NCI-H187 treated with DMSO at 0.1 percent for 48 hours (cell line): ENCODE measurements at places on chromosomes 5 and 9.

- DNase-seq = no peak
Measured at GRCh38 chr5:43774881-43775399, 172.0 kb downstream of the NNT start.

DNA sequence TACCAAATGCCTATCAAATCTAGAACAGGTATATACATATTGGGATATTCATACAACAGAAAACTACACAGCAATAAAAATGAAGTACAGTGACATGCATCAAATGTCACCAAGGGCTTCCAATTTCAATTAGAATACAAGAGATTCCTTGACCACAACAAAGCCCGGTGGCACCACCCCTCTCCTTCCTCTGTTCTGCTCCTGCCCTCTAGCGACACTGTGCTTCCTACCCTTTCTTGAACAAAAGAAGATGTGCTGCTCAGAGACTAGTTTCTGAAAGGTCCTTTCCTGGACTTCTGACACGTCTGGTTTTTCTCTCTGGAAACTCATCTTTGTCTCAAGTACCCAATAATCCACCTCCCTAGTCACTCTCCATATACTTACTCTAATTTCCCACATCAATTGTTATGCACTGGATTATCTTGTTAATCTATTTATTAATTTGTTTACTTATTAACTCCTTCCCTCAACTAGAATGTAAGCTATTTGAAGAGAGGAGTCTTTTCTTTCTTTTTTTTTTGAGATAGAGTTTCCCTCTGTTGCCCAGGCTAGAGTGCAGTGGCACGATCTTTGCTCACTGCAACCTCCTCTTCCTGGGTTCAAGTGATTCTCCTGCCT lies 70.4 kb upstream of the CTSV start:
- DNase-seq = no peak

GRCh38 chr5:43425983-43426382 lies 13.8 kb upstream of the CCL28 start:
- no peak for DNase-seq

DNA sequence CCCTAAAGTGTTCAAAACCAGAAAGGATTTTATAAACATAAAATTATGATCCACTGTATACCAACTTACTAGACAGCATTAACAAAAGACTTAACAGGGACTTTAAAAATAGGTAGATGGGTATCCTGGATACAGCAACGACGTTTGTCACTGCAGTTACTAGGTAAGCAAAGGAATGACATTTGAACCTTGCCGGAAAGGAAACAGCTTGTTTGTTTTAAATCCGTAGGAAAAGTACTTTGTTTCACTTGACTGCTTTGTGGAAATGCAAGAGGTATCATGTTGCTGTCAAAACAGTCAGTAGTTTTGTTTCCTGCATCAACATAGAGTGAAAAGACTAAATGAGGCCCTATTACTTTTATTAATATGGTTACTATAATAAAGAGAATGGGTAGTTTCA lies 122.9 kb downstream of the CDC42SE2 start:
- no peak for DNase-seq

GRCh38 chr9:86868616-86869015 lies 78.7 kb downstream of the GAS1 start:
- DNase-seq = no peak

GRCh38 chr9:1327467-1327866 lies 277.3 kb downstream of the DMRT2 start:
- no peak for DNase-seq

GRCh38 chr5:133715616-133716015 lies 103.3 kb upstream of the FSTL4 start:
- no peak for DNase-seq

DNA sequence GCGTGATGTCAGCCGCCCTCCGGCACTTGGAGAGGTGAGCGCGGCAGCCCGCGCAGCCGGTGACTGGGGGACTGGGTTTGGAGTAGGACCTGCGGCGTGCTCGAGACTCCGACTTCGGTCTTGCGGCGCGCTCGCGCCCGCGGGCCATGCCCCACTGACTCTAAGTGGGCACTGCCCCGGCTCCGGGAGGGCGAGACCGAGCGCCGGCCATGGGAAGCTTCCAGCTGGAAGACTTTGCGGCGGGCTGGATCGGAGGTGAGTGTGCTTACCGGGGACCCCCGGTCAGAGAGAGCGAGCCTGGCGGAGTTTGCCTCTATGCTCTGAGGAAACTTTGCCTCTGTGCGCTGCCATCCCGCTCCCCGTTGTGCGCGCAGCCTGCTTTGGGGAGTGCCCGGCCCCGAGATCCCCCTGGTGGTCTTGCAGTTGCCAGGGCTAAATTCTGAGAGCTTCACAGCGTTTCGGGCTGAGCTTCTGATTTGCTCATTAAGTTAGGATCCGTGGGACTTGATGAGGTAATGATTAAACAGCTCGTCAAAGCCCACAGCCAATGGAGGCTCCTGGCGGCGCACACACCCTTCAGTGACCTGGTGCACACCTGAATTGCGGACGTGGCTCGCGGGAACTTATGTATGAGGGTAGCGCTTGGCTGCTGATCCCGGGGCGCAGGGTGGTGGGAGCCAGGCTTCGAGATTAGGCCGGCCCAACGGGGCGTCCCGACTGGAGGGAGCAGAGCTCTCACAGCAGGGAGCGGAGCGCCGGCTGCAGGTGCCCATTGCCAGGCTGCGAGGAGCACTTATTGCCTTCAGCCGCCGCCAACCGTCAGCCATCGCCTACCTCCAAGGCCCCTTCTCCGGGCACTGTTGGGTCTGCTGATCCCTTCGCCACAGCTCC lies at the start of gene SLC25A48:
TSS of gene SLC25A48 (plus strand) at position 25 of the 891 bp plus-strand sequence. CDS start at position 210, 185 bp downstream.
- DNase-seq = no peak

DNA sequence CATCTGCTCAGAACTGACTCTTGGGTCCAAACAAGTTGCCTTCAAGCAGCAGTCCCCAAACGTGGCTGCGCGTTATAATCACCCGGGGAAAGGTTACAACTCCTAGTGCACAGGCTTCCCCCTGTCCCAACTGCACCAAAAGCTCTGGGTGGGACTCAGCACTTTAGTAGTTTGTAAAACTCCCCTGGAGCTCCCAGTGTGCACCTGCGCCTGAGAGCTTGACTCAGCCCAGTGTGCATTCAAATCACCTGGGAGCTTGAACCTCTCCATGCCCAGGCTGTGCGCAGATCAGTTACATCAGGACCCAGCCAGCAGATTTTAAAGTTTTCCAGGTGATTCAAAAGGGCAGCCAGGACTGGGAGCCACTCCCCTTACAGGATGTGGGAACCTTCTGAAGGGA lies 151.4 kb downstream of the COL23A1 start:
- DNase-seq = no peak

DNA sequence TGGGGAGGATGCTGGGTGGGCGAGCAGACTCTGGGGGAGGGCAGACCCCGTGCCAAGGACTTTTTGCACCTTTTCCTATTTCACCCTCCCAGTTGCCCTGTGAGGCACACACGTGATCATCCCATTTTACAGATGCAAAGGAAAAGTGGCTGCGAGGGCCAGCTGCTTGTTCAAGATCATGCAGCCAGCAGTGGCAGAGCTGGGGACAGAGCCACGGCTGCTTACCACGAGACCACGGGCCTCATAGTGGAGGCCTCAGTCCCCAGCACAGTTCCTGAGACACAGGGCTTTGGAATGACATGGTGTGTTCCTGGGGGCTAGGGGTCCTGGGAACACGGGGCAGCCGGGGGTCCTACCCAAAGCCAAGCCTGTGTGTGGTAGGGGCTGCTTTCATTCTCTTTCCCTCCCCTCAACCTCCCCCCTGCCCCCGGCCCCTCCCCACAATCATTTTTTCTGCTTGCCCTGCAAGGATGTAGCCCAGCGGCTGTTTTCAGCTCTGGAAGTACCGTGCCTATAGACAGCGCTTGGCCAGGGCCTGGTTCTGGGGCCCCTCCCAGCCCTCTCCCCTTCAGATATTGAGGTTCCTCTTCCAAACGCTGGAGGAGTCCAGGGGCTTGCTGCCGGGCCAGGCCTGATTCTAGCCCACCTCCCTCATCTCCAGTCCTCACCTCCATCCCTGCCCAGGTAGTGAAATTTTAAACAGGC lies 58.5 kb upstream of the IER5L start:
- DNase-seq = no peak

DNA sequence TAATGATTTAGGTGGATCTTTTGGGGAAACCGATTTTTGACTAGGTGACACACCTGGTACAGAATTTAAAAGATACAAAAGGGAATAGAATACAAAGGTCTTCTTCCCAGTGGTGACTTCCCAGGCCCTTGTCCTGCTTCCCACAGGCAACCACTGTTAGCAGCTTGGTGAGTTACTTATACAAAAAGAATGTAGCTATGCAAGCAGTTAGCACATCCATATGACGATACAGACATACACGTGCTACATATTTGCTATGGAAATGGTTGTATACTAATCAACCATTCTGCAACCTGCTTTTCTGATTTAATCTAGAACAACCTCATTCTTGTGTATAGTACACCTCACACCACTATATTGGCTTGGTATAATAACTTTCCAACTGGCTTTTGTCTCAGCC lies 51.0 kb downstream of the OTULIN start:
- DNase-seq = no peak
